ENCODE measurements at places on chromosomes 13 and 19.

- H3K36me3 ChIP-seq, result no peaks in the 10 kb centered on the region
- no peak within 1 kb of the TSS for H3K4me3 ChIP-seq
- peaks cover 22% of the 10 kb centered on the region for H3K27me3 ChIP-seq
- no peaks in the 10 kb centered on the region for H3K4me1 ChIP-seq
- H3K27ac ChIP-seq, result no peak within 1 kb of the TSS
- DNase-seq, result no peak
These were observed at the start of gene LRRC8E for GRCh38 chr19:7888145-7888825. Gene LRRC8E (plus strand): TSS chr19:7888510. CDS start chr19:7895604, 7,094 bp downstream.

GRCh38 chr19:17138937-17139598 lies 63.5 kb downstream of the MYO9B start:
- no peak overlapping the region for H3K4me3 ChIP-seq
- peaks cover 18% of the 10 kb centered on the region for H3K4me1 ChIP-seq
- peaks cover 31% of the 10 kb centered on the region for H3K36me3 ChIP-seq
- no peak overlapping the region for H3K27ac ChIP-seq
- DNase-seq, result no peak
- H3K27me3 ChIP-seq, result no peaks in the 10 kb centered on the region

GRCh38 chr13:104477261-104477660 lies 1411.0 kb upstream of the SLC10A2 start:
- no peaks in the 10 kb centered on the region for H3K36me3 ChIP-seq
- H3K4me1 ChIP-seq, result no peaks in the 10 kb centered on the region
- no peaks in the 10 kb centered on the region for H3K27me3 ChIP-seq
- no peak for DNase-seq

DNA sequence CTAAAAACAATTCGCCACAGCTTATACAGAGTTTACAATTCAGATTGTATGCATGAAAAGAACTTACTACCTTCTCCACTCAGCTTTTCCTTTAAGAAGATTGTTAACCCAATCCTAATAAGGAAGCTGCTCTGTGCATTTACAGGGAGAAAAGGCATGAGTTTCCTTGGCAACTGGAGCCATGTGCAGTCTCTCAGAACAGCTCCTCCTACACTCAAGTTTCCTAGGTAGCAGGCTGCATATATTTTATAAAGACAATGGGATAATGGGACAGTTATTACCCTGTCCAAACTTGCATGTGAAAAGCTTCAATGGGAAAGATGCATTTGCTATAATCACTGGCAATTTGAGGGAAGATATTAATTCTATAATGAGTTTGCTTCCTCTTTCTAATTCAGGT lies 125.5 kb upstream of the TRPC4 start:
- no peak overlapping the region for H3K4me3 ChIP-seq
- H3K36me3 ChIP-seq, result no peaks in the 10 kb centered on the region

GRCh38 chr13:112705286-112705685 lies 15.4 kb downstream of the ATP11A start:
- no peaks in the 10 kb centered on the region for H3K27me3 ChIP-seq
- no peak for DNase-seq
- peaks cover 3% of the 10 kb centered on the region for H3K36me3 ChIP-seq
- H3K4me3 ChIP-seq, result no peak overlapping the region
- H3K27ac ChIP-seq, result no peak overlapping the region
- peaks cover 25% of the 10 kb centered on the region for H3K4me1 ChIP-seq

GRCh38 chr13:38024431-38024830 lies 154.9 kb upstream of the TRPC4 start:
- H3K4me3 ChIP-seq, result no peak overlapping the region
- no peaks in the 10 kb centered on the region for H3K4me1 ChIP-seq

GRCh38 chr13:75307370-75307949 lies 174.5 kb downstream of the TBC1D4 start:
- no peak for DNase-seq
- no peak overlapping the region for H3K27ac ChIP-seq
- H3K4me3 ChIP-seq, result no peak overlapping the region
- H3K27me3 ChIP-seq, result no peaks in the 10 kb centered on the region
- H3K36me3 ChIP-seq, result peaks cover 59% of the 10 kb centered on the region

- H3K27ac ChIP-seq, result no peak overlapping the region
- H3K27me3 ChIP-seq, result no peaks in the 10 kb centered on the region
- no peak overlapping the region for H3K4me3 ChIP-seq
- no peaks in the 10 kb centered on the region for H3K4me1 ChIP-seq
- H3K36me3 ChIP-seq, result no peaks in the 10 kb centered on the region
These were observed 195.5 kb downstream of the ZNF536 start for GRCh38 chr19:30567536-30568232.

- H3K4me1 ChIP-seq, result no peaks in the 10 kb centered on the region
- H3K27ac ChIP-seq, result no peak overlapping the region
- DNase-seq, result no peak
- no peak overlapping the region for H3K4me3 ChIP-seq
- H3K27me3 ChIP-seq, result no peaks in the 10 kb centered on the region
These were observed 13.0 kb downstream of the LRP3 start for GRCh38 chr19:33207040-33207620.

GRCh38 chr13:92513672-92514071 lies 712.9 kb upstream of the GPC6 start:
- H3K27ac ChIP-seq, result no peak overlapping the region
- DNase-seq, result no peak
- H3K36me3 ChIP-seq, result no peaks in the 10 kb centered on the region
- no peaks in the 10 kb centered on the region for H3K27me3 ChIP-seq
- H3K4me3 ChIP-seq, result no peak overlapping the region

- DNase-seq, result no peak
- no peaks in the 10 kb centered on the region for H3K27me3 ChIP-seq
- peaks cover 29% of the 10 kb centered on the region for H3K4me1 ChIP-seq
- H3K27ac ChIP-seq, result no peak overlapping the region
These were observed 52.5 kb downstream of the CRYL1 start for GRCh38 chr13:20473139-20473538.

All from activated T-helper 1 cell treated with anti-CD3 and anti-CD28 coated beads, Interleukin-12 subunit alpha, Interleukin-12 subunit beta, Interleukin-2, Interleukin-4 antibody, amounts not matched to agents 30 ng/mL and 10 ng/mL and 1 ng/mL, durations not matched to agents 14 hours and 24 hours and 36 hours (primary cell).